Activated naive CD8-positive, alpha-beta T cell treated with anti-CD3 and anti-CD28 coated beads, Interleukin-2, amount 50 U/mL, for 16 hours (primary cell): ENCODE measurements at places on chromosomes 2 and 18.
A peak's percentile ranks its signal among the peaks of the same experiment; 100 is the strongest.

GRCh38 chr2:58032016-58032763 is 14.4 kb upstream of the VRK2 start:
- DNase-seq = no peak

DNA sequence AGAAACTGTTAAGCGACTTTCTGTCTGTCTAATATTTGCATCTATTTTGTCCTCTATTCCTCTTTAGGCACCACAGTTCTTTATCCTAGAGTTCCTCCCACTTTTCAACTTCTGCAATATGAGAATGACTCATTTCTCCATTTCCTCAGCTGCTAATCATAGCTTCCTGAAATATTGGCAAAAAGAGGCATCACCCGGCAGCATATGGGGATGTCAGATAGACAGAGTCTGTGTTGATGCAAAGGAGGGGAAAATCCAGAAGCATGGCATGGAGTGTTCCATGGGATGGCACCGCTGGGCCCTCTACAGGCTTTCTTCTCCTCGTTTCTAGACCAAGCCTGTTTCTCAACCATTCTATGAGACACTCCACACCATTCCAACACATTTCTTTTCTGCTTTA is 93.4 kb downstream of the DOCK10 start:
- no peak for DNase-seq

DNA sequence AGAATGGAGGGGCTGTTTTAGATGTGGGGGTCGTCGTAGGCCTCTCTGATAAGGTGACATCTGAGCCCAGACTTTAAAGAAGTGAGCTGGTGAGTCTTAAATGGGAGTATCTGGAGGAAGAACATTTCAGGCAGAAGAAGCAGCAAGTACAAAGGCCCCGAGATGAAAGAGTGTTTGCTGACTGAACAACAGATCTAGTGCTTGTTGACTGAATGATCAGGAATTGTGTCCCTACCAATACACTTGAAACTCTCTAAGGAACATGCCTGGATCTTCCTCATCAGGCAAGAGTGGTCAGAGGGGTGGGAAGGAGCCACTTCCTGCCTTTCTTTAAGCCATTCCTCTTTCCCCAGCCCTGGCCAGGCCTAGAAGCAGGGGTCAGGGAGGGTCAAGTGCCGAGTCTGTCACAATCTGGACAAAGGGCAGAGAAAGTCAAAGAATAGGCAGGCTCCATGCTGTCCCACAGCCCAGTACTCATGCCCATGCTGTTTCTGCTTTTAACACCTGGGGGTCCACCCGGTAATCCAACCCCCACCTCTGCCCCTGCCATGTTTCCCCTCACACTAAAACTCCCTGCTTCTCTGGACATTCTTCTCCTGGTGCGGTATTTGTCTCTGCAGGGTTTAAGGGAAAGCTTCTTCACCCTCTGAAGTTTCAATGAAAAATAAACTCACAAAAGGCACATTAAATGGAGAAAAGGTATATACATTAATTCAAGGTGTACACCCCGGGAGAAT is 3.0 kb upstream of the TMEM37 start:
- no peak for DNase-seq

GRCh38 chr18:471716-472115 is 28.8 kb downstream of the COLEC12 start:
- no peak for DNase-seq

DNA sequence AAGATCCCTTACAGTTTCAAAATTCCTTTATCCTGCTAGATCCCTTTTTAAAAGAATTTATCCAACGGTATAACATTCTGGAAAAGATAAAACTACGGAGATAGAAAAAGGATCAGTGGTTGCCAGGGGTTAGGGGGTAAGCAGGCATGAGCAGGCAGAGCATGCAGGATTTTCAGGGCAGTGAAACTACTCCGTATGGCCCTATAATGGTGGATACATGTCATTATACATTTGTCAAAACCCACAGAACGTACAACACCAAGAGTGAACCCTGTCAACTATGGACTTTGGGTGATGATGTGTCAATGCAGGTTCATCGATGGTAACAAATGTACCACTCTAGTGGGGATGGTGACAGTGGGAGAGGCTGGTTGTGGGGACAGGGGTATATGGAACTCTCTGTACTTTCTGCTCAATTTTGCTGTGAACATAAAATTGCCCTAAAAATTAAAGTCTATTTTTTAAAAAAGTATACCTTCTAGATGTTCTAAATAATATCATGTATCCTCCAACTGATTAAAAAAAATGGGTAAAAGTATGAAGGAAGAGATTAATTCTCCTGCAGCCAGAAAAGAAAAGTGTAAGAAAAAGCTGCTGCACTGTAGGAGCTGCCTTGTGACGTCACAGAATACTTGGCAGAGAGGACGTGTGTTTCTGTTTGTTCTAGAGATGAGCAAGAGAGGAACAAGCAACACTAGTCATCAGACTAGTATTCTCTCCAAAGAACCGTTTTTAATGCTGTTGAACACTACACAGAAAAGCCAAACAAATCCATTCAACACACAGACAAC is 23.6 kb downstream of the ANKRD44 start:
- no peak for DNase-seq

GRCh38 chr18:3692691-3693090 is 242.7 kb downstream of the TGIF1 start:
- DNase-seq = no peak

GRCh38 chr18:68960355-68960754 is 162.5 kb downstream of the CCDC102B start:
- DNase-seq = no peak

- DNase-seq = no peak
Observed at GRCh38 chr2:122340246-122340645, 584.8 kb downstream of the TSN start.

DNA sequence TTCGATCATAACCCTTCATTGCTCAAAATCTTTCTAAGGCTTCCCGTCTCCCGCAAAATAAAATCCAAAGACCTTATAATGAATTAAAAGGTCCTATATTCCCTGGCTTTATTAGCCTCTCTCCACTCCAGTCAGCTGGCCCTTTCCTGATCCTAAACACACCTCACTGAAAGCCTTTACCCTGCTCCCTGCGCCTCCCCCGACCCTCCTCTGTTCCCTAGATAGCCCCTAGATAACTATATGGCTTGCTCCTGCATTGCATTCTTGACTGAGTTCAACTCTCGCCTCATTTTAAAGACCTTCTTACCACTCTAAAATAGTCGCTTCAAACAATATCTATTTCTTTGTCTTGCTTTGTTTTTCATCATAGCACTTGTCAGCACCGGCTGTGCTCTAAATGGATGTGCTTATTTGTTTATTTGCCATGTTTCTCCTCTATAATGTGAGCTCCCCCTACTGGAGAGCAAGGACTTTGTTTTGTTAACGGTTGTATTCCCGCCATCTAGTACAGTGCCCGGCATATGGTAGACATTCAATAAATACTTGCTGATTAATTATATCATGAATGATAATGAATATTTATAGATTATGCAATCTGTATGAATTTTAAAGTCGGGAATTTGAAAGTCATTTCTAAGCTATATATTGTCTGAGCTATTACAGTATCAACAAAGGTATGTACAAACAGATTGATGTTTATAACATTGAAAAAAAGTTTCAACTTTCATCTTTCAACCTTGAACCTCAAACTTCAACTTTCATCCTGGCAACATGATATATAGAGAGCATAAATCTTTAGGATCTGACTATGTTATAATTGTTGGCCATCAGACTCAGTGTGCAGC is 32.4 kb upstream of the VIT start:
- no peak for DNase-seq

DNA sequence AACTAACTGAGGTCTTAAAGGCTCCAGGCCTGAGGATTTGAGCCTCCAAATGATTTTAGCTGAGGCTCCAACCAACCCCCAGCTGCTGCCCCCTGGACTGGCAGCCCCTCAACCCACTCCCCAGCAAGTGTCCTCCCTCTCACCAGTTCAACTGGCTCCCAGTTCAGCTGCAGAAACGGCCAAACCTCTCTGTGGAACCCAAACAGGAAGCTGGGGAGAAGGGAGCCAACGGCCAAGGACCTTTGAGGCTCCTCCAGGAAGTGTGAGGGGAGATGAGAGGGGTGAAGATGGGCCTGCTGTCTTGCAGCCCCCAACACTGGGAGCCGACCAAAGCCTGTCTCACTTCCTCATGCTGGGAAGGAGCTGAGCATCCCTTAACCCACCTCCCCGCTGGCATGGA is 24.9 kb downstream of the ZFP36L2 start:
- DNase-seq = no peak

DNA sequence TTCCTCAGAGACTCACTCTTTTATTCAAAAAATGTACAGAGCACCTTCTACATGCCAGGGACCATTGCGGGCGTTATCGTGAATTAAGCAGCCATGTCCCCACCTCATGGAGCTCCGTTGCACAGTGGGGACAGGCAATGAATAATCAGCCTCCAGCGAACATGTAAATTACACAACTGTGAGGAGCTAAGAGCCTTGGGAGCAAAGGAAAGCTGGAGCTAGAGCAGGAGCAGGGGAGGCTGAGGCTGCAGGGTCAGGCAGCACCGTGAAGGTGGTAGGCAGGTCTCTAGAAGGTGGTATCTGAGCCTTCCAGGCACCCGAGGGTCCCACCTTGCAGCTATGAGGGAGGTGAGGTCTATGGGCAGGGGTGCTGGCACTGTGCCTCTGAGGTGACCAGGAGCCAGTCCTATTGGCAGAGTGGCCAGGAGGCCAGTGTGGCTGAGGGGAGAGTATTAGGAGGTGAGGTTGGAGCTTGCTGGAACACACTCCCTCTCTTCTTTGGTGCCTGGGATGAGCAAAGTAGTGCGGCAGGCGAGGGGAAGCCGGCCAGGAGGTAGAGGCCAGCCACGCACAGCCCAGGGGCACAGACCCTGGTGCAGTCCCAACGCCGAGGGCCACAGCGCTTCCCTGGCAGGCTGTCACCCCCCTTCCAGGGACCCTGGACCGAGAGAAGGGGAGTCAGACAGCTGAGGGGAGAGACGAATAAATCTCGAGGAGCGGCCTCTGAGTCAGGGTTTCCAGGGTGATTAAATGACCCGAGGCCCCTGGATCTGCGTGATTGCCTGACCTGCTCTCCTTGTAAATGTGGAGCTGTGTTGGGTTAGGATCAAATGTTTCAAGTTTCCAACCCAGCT is 167.3 kb downstream of the SEPTIN10 start:
- DNase-seq = no peak

DNA sequence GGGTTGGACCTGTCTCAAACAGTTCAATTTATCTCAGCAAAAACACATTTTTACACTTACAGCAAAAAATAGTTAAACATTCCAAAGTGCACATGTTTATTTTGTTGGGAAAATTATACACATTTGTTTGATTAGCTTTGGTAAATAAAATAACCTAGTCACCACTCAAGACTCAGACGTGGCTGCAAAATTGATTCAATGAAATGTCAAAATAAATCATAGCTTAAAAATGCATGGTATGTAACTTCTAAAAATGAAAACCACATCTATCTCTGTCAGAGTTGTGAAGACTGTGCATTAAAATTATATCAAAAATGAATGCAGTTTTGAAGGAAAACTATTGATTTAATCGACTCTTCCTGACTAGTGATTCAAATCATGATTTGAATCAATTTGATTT is 56.7 kb downstream of the GALNT14 start:
- no peak for DNase-seq

- DNase-seq = no peak
Observed at GRCh38 chr2:145460112-145460511, 940.2 kb upstream of the ZEB2 start.

DNA sequence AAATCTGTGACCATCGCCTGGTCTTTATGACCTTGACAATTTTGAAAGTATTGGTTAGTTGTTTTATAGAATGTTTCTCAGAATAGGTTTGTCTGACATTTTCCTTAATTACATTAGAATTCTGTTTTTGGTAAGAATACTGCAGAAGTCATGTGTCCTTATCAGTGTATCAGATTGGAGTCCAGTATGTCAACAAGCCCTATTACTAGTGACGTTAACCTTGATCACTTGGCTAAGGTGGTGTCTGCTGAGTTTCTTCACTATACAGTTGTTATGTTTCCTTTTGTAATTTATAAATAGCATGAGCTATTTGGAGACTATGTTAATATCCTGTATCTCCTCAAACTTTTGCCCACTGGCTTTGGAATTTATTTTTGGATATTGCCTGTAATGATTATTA is 10.8 kb upstream of the IL36G start:
- no peak for DNase-seq

- peak; percentile 10 for DNase-seq
Observed at GRCh38 chr18:21110713-21111345, 784 bp downstream of the ROCK1 start.

- no peak for DNase-seq
Observed at GRCh38 chr2:72144632-72145288, 2.9 kb downstream of the CYP26B1 start.

- no peak for DNase-seq
Observed at GRCh38 chr2:163733301-163733938, 2.4 kb downstream of the FIGN start.

DNA sequence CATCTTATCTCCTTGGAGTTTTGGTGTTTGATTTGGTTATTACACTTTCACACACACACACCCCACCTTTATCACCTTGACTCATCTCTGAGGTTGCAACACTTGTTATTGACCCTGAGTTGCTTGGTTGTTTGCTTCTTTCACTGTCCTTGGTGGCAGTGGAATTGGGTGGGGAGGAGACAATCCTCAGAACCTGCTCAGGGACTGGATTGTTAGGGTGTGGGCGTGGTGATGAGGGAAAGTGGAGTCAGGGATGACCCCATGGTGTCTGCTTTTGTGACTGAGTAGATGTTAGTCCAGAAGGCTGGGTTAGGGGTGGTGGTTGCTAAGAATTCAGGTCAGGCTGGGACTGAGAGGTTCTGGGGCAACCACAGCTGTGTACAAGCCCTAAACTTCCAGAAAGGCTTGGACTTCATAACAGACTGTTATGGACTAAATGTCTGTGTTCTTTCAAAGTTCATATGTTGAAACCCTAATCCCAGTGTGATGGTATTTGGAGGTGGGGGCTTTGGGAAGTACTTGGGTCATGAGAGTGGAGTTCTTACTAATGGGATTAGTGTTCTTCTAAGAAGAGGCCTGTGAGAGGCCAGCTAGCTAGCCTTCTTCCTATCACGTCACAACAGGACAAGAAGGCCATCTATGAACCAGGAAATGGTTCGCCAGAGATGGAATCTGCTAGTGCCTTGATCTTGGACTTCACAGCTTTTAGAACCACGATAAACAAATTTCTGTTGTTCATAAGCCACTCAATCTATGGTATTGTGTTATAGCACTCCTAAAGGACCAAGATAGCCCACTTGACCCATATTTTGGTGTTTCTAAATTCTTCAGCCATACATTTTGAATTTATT is 3.4 kb upstream of the DIS3L2 start:
- DNase-seq = no peak

DNA sequence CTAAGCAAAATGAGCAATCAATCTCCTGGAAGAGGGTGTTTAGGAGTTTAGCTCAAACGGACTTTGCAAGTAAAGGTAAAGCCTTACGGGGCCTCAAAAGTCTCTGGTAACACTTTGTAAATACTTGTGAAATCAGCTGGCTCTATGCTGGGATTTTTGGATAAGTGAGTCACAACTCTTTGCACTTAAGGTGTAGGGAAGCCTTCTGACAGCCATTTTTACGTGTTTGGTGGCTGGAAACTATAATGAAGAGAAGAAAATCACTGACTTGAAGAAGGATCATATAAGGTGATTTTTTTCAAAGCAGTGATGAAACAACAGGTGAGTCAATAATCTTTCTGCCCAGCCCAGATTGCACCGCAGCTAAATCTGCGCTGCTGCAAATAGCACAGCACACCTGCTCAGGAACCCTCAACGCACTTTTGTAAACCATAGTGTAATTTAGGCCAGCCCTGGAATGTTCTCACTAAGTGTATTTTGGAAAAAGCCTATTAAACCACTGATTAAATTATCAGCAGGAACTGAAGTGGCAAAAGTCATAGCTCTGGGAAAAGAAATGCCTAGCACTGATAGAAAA is 218.8 kb downstream of the AGPS start:
- DNase-seq = no peak
